ENCODE measurements at places on chromosomes 11 and 22.

DNA sequence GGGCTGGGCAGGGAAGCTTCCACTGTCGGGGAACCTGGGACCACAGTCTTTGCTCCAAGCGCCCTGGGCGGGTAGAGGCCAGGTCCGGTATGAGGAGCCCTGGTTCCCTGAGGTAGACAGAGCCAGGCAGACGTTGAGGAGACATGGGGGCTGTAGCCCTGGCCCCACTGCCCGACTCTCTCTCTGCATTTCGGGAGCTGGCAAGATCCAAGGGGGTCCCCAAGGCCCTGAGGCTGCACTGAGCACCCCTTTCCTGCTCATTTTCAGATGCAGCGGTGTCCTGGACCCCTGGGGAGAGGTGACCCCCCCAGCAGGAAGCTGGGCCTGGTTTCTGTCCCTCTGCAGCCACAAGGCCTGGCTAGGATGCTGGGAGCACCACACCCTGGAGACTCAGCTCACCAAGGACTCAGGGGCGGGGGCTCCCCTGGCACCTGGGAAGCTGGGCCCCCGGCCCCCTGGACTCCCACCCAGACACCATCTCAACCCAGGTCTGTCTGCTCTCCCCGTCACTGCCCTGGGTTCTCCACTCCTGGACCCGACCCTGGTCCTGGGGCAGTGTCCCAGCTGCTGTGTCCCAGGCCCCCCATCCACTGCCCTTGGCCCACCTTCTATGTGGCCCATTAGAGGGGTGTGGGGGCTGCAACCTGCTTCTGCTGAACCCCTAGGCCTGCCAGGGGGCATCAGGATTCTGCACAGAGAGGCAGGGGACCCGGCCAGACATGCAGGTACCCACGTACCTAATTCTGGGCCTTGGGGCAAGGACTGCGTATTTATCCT is 15.0 kb upstream of the MUC6 start:
- DNase-seq, result no peak

DNA sequence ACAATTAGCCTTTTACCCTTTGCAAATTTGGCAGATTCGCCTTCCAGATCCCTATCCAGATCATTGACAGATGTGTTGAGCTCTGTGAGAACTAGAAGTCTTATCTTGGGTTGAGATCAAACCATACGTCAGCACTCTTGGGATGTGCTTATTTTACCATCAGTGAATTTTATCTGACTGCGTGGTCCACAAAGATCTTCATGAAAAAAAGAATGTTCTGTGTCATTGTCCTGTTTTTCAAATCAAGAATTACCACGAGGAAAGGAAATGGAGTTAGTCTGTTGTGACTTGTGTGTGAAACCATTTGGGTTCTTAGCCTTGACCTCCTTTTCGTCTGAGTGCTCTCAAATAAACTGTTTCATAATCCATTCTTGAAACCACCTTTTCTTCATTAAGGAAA is 86.2 kb upstream of the SORL1-AS1 start:
- no peak for DNase-seq

GRCh38 chr11:134838708-134839107 is 426.7 kb upstream of the B3GAT1 start:
- DNase-seq, result no peak

- DNase-seq, result no peak
These were observed 82.5 kb downstream of the MAML2 start for GRCh38 chr11:96260532-96260931.

DNA sequence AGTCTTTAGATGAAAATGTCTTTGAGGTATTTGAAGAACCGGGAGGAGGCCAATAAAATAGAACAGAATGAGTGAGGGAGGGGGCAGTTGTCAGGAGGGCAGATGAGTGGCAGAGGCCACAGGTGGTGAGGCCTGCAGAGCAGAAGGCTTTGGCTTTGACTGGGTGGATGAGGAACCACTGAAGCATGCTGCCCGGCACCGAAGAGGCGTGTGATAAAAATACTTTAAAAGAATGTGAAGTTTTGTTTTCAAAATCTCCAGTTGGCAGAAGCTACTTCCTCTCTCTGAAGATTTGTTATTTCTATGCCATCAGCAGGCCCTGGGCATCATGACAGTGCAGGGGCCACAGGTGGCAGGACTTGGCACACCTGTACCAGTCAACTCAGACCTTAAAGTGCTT is 6.3 kb downstream of the MS4A12 start:
- DNase-seq, result no peak

- peak; percentile 3 for DNase-seq
These were observed 40.2 kb upstream of the EMID1 start for GRCh38 chr22:29165321-29166060.

GRCh38 chr11:96257036-96257435 is 86.0 kb downstream of the MAML2 start:
- no peak for DNase-seq

DNA sequence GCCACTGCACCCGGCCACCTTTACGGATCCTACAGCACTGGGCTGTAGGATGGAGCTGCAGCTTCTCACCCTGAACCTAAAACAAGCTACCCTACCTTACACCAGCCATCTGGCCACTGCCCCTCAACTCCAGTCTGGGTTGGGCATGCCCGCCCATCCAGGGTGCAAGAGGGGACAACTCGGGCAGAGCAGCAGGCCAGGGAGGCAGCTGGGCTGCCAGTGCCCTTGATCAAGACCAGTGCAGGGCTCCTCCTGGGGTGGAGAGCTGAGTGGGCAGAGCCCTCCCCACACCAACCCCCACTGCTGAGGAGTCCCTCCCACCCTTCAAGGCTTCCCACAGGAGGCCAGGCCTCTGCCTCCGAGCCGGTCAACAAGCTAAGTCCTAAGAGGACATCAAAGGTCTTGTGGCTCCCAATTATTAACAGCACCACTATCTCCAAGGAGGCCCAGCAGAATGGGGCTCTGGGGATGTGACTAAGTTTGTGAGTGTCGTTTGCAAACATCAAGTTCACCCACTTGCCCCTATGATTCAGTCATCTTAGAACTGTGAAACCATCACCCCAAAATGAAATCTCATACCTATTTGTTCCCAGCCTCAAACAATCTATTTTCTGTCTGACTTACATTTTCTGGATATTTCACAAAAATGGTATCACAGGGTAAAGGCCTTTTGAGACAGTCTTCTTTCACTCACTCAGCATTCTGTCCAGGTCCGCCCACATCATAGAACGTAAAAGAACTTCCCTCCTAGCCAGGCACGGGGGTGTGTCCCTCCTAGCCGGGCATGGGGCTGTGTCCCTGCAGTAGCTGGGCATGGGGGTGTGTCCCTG is 11.0 kb downstream of the GATD1 start:
- no peak for DNase-seq

GRCh38 chr11:126109941-126110731 is 47.5 kb upstream of the CDON start:
- DNase-seq, result no peak

- DNase-seq, result peak; percentile 22
These were observed 17.9 kb downstream of the CLNS1A start for GRCh38 chr11:77619576-77620198.

- no peak for DNase-seq
These were observed 54.3 kb downstream of the DDI1 start for GRCh38 chr11:104090767-104091166.

- no peak for DNase-seq
These were observed 27.1 kb upstream of the GRK2 start for GRCh38 chr11:67238894-67239782.

DNA sequence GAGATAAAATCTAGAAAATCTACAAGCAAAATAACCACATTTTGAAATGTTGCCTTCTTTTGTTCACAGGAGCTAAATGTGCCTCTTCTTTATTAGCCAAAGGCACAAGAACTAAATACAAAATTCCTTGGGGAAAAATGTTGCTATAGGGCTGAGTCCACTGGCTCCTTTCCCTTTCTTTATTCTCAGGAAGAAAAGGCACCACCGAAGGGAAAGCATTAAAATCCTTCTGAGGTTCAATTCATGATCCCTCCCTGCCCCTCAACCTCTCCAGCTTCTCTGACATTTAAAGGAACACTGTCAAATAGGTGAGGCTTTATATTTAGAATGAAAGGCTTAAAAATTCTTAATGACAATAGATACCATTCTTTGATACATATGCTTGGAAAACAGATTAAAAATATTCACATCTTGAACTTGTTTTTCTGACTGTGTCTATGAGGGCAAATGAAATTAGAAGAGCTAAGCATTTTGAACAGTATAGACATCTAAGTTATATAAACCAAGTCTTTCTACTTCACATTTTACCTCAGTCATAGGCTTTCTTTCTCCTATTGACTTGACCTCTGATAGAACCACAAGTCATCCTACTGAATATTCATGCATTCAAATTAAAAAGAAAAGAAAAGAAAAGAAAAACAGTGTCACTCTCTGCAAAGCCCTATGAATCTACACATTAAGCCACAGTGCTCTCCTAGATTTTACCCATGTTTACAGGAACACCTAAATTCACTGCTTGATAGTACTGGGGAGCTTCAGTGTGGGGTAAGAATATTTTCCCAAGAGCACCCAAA is 148.2 kb downstream of the MAML2 start:
- no peak for DNase-seq

- DNase-seq, result no peak
These were observed 81.9 kb upstream of the PICALM start for GRCh38 chr11:86150847-86151173.

DNA sequence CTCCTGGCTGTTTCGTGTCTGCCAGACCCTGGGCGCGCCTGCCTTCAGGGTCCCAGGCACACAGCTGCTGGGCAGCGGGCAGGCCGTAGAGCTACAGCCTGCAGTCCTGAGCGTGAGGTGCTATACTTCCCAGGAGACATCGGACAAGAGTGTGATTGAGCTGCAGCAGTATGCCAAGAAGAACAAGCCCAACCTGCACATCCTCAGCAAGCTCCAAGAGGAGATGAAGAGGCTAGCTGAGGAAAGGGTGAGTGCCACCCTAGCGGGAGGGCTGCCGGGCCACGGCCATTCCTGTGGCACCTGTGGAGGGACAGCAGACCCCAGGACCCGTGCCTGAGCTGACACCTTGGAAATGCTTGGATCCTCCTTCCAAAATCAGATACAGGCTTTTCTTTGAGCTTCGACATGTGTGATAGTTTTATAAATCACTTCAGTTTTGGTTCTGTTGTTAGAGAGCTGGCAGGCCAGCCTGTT is 7.1 kb upstream of the RANBP1 start:
- no peak for DNase-seq

DNA sequence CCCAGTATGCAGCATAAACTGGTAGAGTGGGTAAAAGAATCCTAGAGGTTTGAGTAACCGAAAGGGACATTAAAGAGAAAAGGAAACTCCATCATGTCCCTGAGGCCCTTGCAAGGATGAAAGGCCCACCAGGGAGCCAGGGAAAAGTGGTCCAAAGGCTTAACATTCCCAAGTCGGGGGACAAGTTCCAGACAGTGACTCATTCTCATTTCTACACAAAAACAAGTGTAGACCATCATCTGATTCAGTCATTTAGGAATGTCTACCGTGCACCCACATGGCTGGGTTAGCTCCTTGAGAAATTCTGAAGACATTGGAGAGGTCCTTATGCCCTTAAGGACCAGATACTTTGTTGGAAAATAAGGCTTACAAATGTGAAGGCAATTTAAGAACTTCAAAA is 4.8 kb upstream of the NOX4 start:
- DNase-seq, result no peak

DNA sequence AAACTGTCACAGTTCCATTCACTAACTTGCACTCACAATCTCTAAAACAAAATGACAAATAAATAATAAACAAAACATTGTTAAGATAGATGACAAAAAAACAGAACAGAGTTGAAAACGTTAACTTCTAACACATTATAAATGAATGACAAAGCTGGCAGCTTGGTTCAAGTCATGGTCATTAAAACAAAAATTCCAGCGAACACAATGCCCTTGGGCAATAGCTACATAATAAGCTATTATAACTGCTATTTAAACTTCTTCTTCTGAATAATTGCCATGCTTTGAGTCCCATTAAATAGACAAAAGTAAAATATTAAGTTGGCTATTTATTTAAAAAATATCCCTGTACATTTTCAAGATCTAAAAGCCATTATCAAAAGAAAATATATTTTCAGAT is 54.7 kb downstream of the PICALM start:
- no peak for DNase-seq

DNA sequence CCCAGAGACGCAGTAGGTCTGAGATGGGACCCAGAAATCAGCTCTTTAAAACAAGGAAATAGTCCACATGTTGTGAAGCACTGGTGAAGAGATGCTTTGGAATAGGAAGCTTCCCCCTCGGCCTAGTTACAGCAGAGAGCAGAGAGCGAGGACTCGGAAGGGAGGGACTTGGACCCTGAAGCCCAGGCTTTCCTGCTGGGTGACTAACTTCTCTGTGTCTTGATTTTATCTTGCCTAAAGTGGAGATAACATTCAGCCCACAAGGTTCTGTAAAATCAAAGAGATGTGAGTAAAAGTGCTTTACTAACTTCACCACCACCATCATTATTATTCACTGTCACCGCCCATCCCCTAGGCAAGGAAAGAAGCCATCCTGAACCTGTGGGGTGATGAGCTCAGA is 58.4 kb downstream of the THAP12 start:
- DNase-seq, result no peak

DNA sequence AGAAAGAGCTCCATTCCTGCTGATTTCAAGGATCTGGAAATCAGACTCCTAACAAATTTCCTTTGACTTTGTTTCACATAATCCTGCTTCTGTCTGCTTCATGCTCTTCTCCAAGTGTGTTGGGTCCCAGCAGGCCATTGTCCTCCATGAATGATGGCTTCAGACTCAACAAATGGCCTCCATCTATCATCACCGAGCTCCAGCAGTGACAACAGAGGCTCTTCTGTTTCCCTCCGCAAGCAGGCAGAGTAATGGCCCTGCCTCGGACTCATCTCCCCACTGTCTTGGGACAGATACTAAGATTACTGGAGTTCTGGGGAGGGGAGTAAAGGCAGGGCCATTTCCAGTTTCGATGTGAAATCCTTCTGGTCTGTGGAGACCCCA is 127.3 kb downstream of the TENM4 start:
- no peak for DNase-seq

DNA sequence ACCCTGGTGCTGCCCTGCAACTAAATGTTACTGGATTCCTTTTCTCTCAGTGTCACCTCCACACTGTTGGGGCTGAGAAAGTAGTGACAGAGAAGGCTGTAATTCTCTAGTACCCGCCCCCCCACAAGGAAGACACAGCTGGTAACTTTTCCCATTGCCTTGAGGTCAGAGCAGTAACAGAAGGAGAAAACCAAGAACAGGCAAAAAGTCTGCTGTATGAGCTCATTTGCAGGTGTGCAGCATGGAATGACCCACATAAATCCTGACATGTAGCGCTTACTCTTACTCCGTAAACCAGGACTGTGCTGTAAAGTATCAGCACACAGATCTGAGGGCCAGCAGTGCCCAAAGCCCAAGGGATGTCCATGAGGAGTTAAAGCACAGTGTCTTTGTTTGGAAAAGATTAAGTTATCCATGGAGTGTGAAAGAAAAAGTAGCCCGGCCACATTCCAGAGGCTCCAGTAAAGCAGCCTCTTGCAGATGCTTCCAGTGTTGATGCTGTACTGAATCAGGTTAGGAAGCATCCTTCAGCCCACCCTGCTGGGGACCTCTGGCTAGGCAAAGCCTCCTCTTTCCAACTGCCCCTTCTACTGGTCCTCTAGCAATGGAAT is 120.7 kb downstream of the PLEKHA7 start:
- DNase-seq, result no peak

- DNase-seq, result no peak
These were observed 50.4 kb downstream of the ANO1 start for GRCh38 chr11:70128435-70128906.
